Regular cardiac myocyte (primary cell): ENCODE measurements at places on chromosomes 12 and 14. TPM values are rescaled to one million over a fixed set of nuclear protein-coding genes. Genes with fewer than 3 reads are reported as not detected.

The GLI1 gene
- total RNA-seq, result under 0.01 and 0.38 TPM in 2 replicates

The ACRBP gene
- total RNA-seq, result under 0.01 TPM in 1 of 2 replicates, not detected in the other

The PRH2 gene
- 0.19 TPM in 1 of 2 replicates, not detected in the other for total RNA-seq

The PLBD1 gene
- 0.58 and 2.8 TPM in 2 replicates for total RNA-seq
